ENCODE measurements at places on chromosomes 11 and 22.

DNA sequence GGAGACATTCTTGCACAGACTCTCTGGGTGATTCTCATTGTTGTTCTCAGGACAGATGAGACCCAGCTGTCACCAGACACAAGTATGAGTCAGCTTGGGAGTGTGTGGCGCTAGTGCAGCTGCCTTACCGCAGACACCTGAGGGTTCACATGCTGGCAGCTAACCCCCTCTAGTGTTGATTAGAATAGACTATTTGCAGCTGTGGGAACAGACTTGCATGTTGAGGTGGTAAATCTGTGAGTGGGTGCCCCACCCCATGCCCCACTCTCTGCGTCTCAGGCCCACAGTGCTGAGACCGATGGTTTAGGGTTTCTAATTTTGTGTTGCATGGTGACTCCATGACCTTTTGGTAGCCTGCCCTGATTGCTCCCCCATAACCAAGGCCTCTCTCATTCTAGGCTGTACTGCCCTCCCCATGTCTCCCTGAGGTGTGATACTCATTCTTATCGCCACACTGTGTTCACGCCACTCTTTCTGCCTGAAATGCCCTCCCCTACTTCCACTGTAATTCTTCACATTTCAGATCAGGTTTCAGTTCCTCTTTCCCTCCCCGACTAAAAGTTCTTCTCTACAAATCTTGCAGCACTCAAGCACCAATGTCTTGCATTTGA is 73.7 kb upstream of the KIRREL3 start:
- peak; percentile 72 for DNase-seq

DNA sequence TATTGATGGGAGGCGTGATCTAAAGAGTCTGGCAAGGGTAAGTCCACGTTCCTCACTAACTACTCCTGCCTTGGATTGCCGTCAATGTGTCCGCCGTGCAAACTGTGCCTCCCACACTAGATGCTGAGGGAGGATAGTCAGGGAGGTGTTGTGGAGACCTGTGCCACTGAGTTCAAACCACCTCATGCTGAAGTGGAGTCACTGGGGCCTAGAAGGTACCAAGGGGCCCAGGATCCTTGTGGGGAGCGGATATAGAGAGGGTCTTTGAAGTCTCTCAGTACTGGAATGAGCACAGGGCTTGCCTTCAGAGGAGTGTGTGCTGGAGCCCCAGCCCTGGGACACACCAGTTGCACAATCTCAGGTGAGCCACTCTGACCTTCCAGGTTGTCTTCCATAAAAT is 27.1 kb upstream of the TMPRSS4 start:
- no peak for DNase-seq

- DNase-seq = peak; percentile 17
These were observed at the start of gene BSX for GRCh38 chr11:122981388-122982264. Gene BSX, minus strand, starts transcription at chr11:122981834. Its CDS starts 163 bp downstream, at chr11:122981671.

DNA sequence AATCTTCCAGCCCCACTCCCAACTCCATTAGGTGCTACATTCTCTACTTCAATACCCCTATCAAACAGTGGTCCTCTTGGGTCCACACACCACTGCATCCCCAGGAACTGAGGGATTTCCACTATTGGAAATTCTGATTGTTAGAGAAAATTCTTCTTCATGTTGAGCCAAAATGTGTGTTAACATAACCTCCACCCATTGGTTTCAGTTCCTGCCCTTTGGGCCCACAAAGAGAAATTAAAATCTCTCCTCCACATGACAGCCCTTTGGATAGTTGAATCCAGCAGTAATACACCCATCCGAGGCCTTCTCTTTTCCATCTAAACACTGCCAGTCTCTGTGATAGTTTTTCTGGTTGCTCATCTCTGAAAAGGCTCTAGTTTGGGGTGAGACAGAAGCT is 2.1 kb downstream of the VSIG2 start:
- no peak for DNase-seq

GRCh38 chr11:93532806-93533205 is 10.4 kb downstream of the SMCO4 start:
- no peak for DNase-seq

DNA sequence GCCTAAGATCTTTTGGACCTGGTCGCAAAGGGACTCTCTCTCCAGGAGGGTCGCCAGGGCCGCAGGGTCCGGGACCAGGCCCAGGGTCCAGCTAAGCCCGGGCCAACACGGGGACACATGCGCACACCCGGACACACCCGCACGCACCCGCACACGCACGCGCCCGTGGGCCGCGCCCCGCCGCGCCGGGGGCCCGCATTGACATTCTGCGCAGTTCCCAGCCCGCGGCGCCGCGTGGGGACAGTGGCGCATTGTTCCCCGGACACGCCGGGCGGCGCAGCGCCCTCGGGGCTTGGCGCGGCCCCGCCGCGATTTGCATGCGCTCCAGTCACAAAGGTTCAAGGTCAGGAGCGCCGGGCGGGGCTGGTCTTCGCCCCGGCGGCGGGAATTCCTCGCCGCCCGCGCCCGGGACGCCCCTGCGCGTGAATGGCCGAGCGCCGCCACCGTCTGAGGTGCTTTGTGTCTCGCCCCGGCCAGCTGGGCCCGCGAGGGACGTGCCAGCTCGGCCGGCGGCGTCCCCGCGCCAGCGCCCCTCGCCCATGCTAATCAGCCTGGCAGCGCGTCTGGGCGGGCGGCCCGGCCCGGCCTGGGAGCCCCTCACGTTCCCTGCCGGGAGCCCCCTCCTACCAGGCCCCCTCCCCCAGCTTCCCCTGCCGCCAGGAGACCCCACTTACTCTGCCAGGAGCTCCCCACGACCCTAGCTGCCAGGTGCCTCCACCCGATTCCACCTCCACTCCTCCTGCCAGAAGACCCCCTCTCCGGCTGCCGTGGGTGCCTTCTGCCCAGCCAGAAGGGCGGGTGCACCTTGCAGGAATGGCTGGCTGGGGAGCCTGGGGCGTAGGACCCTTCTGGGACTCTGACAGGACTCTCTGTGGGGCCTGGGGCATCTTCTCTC is 50.5 kb upstream of the WNT7B start:
- no peak for DNase-seq

DNA sequence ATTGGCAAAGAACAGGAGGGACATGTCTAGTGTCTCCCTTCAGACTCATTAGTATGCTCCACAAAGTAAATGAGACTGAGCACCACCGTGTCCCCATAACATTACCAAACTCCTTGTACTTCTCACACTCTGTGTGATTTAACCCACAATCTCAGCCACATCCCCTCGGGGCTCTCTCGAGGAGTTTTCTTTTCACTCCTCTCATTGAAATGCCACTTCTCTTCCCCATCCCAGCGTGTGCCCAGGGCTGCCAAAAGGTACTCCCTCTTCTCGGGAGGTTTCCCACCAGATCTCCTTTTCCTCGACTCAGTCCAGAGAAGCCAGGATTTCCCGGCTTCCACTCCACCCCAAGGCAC is 1.1 kb downstream of the RBFOX2 start:
- no peak for DNase-seq

DNA sequence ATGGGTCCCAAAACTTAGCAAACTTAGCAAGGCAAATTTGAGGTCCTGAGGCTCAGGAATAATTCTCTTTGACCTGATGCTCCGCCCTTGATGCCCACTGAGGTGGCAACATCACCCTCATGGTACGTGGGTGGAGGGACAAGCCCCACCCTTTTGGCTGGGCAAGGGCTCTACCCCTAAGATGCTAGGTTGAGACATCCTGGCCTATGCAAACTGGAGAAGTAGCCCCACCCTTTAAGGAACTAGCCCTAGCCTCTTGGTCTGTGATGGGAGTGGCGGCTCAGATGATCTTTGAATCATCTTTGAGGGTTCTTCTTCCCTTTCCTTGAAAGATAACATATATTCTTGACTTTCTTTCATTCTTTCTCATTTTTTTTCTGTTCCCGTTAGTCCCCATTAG is 32.9 kb downstream of the CABIN1 start:
- DNase-seq = no peak

- DNase-seq = no peak
These were observed 13.5 kb downstream of the RHBDD3 start for GRCh38 chr22:29254286-29254660.

GRCh38 chr11:3904228-3904627 is 48.8 kb downstream of the STIM1 start:
- DNase-seq = no peak

DNA sequence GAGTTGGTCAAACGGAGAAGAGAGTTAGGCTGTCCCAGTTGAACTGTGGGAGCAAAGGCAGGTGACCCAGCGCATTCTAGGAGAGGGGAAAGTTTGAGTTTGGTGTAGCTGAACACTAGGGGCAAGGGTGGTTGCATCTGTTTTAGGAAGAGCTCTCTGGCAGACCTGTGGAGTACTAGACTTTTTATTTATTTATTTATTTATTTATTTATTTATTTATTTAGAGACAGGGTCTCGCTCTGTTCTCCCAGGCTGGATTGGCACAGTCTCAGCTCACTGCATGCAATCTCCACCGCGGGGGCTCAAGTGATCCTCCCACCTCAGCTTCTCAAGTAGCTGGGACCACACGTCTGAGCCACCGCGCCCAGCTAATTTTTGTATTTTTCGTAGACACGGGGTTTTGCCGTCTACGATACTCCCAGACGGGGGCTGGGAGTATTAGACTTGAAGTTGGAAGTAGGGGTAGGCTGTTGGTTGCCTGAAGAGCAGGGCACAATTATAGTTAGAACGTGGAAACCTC is 950 bp upstream of the ACER3 start:
- no peak for DNase-seq

GRCh38 chr11:102347462-102348370 is 702 bp downstream of the BIRC2 start:
- peak; percentile 29 for DNase-seq

- no peak for DNase-seq
These were observed 4.0 kb downstream of the CARNS1 start for GRCh38 chr11:67419325-67420049.

GRCh38 chr11:19242179-19242932 is 1.6 kb upstream of the E2F8 start:
- DNase-seq = no peak

DNA sequence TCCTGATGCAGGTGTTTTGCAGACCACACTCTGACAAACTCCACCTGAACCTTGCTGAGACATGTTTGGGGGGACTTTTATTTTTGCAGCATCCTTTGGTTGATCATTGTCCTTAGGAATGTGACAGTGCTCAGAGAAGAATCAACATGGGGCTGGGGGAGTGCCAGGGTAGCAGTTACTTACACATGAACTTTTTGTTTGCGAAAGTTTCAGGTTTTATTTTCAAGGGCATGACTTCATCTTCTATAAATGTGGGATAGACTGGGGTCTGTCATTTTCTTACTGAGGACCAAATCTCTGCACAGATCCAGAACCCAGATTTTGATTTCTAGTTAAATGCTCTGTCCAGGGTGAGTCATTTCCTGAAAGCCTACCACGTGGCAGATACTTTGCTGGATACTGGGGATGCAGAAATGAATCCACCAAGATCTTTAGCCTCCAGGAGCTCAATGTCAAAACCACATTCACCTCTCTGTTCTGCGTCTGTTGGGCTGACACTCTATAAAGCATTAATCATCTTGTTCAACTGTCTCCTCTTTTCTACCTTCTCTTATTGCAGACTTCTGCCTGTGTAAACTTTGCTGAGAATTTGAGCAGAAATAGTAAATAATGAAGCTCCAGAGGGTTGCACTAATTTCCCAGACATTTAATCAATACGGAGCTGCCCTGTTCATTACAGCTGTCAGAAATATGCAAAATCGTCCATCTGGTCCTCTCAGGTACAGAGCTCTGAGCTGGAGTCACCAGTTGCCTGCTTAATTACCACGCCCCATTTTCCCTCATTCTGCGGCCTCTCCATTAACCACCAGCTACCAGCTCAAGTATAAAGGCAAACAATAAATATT is 387.9 kb downstream of the MIAT start:
- peak; percentile 36 for DNase-seq

- peak; percentile 33 for DNase-seq
These were observed 6.8 kb upstream of the GGA1 start for GRCh38 chr22:37601540-37602442.

DNA sequence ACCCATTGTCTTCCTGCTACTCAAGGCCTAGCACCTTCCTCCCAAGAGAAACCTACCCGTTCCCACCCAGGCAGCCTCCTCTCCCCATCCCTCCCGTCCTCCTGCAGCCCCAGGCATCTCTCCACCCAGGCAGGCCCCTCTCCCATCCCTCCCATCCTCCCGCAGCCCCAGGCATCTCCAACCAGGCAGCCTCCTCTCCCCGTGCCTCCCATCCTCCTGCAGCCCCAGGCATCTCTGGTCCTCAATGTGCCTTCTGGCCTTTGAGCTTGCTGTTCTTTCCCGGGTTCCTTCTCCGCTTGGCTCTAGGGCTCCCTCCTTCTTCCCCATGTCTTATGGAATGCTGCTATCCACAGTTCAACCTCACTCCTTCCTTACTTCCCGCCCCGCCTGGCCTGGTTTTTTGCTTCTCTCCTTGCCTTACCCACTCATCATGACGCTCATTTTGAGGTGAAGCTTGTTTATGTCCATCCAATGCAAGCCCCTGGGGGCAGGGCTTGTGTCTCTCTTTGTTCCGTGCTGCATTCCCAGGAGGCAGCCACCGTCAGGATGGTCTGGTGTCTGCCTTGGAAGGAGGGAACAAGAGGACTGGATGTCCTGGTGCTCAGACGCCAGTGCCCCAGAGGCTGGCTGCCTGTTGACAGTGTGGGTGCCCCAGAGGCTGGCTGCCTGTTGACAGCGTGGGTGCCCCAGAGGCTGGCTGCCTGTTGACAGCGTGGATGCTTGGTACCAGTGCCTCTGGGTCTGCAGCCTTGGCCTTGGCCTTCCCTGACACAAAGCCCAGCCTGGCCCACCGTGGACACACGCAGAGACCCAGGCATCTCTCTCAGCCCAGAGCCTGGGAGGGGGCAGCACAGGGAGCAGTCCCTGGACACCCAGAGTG is 815.7 kb downstream of the BRD1 start:
- no peak for DNase-seq

DNA sequence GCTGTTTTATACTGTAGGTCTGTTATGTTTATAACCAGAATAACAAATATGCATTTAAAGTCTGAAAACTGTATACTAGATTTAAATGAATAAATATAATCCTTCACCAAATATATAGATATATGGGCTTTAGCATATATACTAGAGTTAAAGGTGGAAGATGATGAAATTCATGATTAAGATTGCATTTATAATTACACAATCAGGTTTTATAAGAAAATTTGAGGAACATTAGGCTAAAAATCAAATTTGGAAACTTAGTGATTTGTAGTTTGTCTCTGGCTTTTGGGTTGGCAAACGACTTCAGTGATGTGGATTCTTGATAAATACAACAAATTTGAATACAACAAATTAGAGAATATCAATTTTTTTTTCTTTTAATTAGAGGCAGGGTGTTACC is 10.0 kb downstream of the BCL2L13 start:
- no peak for DNase-seq

DNA sequence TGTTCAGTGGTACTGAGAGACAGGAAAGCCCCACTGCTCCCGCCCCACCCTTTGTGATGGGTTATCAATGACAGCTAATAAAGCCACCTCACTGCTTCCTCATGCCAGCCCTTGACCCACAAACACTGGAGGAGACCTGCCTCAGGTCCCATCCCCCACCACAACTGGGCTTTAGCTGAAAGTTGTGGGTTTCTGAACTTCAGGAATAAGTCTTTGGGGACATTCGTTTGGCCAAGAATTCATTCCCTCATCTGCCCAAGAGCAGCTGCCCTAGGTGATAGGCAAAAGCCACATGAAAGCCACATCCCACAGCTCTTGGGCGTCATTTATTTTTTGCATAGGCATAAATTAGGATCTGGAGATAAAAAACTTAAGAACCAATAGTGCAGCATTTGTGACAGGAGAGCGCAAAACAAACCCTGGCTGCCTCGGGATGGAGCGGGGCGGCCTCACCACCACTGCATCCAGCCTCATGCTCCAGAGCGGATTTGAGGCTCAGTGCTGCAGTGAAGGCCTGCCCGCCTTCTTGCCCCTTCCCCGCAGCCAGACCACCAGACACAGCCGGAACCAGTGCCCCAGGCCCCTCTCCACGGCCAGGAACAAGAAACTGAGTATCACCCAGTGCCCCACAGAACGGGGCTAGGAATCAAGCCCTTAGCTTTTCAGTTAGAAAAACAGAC is 21.2 kb downstream of the SUN2 start:
- no peak for DNase-seq

Measured in IMR-90 (cell line).